ENCODE measurements at places on chromosomes 6 and 20.

DNA sequence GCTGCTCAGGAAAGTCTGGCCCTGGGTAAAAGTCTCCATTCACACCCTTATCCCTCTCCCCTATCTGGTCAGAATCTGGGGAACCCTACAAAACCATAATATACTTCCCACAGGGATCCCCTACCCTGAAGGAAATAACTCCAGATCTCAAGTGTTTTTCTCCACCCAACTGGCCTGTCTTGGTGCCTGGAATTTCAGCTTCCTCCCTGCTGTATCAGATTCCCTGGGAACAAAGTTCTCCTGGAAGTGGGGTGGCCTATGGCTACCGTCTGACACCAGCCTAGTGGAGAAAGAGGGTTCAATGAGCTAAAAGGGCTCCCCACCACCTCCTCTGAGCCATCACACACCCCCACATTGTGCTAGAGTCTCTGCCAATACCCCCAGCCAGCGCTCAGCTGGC is 15.0 kb downstream of the HSPA12B start:
- H3K27me3 ChIP-seq = no peaks in the 10 kb centered on the region
- H3K36me3 ChIP-seq = no peaks in the 10 kb centered on the region
- no peak overlapping the region for H3K27ac ChIP-seq

DNA sequence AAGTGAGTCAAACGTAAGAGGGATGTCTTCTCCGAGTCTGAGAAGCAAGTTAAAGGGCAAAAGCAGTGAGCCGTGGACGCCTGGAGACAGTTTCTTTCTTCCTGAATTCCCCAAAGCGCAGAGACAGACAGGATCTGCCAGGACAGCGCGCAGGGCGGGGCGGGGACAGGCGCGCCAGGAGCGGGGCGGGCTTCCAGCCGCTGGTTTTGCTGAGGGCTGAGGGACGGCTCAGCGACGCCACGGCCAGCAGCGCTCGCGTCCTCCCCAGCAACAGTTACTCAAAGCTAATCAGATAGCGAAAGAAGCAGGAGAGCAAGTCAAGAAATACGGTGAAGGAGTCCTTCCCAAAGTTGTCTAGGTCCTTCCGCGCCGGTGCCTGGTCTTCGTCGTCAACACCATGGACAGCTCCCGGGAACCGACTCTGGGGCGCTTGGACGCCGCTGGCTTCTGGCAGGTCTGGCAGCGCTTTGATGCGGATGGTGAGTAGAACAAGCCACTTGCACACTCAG is at the start of gene SCGN:
Gene SCGN, plus strand, starts transcription at position 209 of the 509 bp plus-strand sequence. Its CDS starts 189 bp downstream, at position 398.
- DNase-seq = peak; percentile 79
- H3K36me3 ChIP-seq = no peaks in the 10 kb centered on the region
- no peak within 1 kb of the TSS for H3K4me3 ChIP-seq
- no peaks in the 10 kb centered on the region for H3K4me1 ChIP-seq

- no peak for DNase-seq
- H3K27me3 ChIP-seq = no peaks in the 10 kb centered on the region
- no peak overlapping the region for H3K27ac ChIP-seq
- H3K4me1 ChIP-seq = no peaks in the 10 kb centered on the region
- H3K36me3 ChIP-seq = peaks cover 2% of the 10 kb centered on the region
Measured at GRCh38 chr6:34981951-34982350, 92.9 kb downstream of the ANKS1A start.

DNA sequence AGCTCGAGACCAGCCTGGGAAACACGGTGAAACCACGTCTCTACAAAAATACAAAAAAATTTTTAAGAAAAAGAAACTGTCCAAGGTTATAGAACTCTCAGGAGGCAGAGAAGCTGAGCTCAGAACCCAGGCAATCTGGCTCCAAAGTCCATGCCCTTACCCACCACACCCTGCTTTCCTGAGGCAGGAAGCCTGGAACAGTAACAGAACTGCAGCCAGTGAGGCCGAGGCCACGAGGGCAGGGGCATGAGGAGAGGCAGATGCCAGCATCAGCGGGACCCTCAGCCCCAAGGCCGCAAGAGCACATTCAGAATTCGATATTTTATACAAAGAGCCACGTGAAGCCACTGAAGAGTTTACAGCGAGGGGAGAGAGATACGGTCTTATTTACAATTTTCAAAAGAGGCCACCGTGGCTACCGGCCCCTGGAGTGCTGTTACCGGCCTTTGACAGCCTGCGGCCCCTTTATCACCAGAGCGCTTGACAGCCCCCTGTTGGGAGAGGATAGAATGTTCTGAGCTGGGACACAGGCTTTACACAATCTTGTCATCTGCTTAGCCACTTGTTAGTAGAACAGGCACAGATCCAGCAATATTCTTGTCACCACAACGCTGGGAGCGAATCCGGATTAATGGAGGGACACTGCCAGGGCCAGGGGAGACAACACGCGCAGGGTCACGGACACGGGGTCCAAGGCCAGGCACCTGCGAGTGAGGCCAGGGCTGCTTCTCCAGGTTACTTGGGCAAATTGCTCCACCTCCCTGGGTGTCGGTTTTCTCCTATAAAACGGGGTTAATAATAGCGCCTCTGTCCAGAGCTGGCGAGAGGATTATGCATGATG is 5.6 kb downstream of the SPATA2 start:
- no peaks in the 10 kb centered on the region for H3K27me3 ChIP-seq
- peak; percentile 54 for DNase-seq
- H3K4me3 ChIP-seq = no peak overlapping the region

DNA sequence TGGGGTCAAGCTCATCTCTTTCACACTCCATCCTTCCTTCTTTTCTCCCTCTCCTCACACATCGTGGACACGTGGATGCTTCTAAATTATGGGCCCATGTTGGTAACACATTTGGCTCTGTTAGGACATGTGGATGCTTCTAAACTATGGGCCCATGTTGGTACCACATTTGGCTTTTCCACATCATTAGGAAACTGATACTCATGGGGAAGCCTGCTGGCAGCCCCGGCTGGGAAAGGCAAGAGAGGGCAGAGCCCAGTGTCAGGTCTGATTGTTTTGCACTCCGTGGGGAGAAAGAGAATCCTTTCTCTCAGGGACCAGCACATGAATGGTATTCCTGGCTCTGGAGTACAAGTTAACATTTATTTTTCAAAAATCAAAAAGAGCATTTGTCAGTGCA is 4.0 kb upstream of the CST1 start:
- H3K4me1 ChIP-seq = no peaks in the 10 kb centered on the region
- H3K36me3 ChIP-seq = no peaks in the 10 kb centered on the region
- no peak overlapping the region for H3K27ac ChIP-seq
- H3K27me3 ChIP-seq = no peaks in the 10 kb centered on the region
- H3K4me3 ChIP-seq = no peak overlapping the region

- DNase-seq = no peak
- no peaks in the 10 kb centered on the region for H3K27me3 ChIP-seq
- no peak overlapping the region for H3K4me3 ChIP-seq
- no peak overlapping the region for H3K27ac ChIP-seq
- H3K4me1 ChIP-seq = no peaks in the 10 kb centered on the region
Measured at GRCh38 chr6:21741221-21742109, 147.9 kb downstream of the SOX4 start.

DNA sequence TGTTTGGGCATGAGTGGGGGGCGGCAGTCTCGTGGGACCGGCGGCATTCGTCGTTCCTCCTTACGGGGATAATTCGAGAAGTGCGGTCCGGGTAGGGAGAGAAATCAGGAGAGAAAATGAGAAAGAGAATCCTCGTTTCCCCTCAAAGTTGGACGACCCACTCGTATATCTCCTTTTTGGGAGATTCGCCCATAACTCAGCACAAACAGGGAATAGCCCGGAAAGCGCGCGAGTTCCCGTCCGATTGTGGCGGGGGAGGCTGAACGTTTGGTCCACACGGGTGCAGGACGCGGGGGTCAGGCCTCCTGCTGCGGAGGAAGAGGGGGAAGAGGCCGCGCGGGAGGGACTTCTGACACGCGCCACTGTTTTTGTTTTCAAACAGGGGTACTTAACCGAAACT is 42.4 kb downstream of the POPDC3 start:
- H3K27me3 ChIP-seq = no peaks in the 10 kb centered on the region
- DNase-seq = no peak
- H3K36me3 ChIP-seq = no peaks in the 10 kb centered on the region
- H3K4me1 ChIP-seq = no peaks in the 10 kb centered on the region
- no peak overlapping the region for H3K27ac ChIP-seq

DNA sequence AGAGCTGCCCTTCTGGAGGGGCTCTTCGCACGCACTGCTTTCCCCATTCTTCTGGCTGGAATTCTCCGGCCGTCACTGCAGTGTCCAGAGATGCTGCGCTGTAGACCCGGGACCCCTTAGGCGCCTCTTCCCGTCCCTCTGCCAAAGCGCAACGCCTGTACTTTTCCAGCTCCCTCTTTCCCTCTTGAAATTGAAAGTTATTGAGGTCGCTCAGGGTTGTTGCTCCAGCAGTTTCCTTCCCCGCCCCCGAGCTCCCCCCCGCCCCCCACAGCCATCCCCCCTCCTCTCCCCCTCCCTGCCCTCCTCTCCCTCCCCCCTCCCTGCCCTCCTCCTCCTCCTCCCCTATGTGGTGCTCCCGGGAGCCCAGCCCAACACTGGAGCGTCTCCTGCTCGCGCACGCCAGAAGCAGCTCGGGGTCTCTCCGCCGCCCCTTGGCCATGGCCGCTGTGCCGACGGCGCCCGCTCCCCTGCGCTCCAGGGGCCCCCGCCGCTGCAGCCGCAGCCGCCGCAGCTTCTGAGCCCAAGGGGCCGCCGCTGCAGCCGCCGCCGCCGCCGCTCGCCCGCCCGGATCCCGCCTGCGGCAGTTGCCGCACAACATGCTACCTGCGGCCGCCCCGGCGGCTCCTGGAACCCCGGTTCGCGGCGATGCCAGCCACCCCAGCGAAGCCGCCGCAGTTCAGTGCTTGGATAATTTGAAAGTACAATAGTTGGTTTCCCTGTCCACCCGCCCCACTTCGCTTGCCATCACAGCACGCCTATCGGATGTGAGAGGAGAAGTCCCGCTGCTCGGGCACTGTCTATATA is at the start of gene RSPO3:
Gene RSPO3, plus strand, starts transcription at position 374 of the 804 bp plus-strand sequence. CDS start 522 bp downstream, outside the sequence.
- no peak within 1 kb of the TSS for H3K27ac ChIP-seq
- H3K27me3 ChIP-seq = peaks cover 7% of the 10 kb centered on the region
- H3K36me3 ChIP-seq = no peaks in the 10 kb centered on the region
- no peaks in the 10 kb centered on the region for H3K4me1 ChIP-seq

DNA sequence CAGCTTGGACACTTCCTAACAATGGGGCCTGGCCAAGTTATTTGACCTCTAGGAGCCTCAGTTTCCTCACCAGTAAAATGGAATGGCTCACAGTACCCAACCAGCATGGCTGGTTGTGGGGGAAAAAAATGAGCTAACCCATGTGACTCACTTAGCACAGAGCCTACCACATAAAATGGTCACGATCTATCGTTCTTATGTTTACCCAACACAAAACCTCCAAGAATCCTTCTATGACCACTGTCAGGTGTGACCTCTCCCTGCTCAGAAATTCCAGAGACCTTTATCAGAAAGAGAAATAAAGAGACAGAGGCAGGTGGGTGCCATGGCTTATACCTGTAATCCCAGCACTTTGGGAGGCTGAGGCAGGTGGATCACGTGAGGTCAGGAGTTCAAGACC is 39.4 kb downstream of the BPIFB1 start:
- no peak for DNase-seq
- no peak overlapping the region for H3K27ac ChIP-seq
- H3K27me3 ChIP-seq = no peaks in the 10 kb centered on the region
- no peaks in the 10 kb centered on the region for H3K4me1 ChIP-seq
- H3K4me3 ChIP-seq = no peak overlapping the region

- no peak overlapping the region for H3K27ac ChIP-seq
- no peaks in the 10 kb centered on the region for H3K27me3 ChIP-seq
- no peaks in the 10 kb centered on the region for H3K4me1 ChIP-seq
Measured at GRCh38 chr6:132361101-132361500, 40.2 kb downstream of the MOXD1 start.

DNA sequence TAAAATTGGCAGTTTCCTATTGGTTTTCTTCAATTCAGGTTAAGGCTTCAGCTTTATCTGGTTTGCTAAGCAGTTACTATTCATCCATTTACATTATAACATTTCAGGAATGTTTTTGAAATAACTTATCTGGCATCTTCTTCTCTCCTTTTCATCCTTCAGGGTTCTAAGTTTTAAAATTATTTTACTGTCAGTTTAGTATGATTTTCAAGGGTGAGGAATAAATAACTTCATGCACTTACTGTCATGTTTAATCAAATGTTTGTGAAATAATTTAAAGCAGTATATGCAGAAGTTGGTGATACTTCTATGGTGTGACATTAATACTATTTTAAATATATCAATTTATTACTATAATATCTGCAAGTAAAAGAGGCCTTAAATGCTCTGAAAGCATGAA is 338.1 kb upstream of the MMS22L start:
- no peaks in the 10 kb centered on the region for H3K36me3 ChIP-seq
- H3K4me1 ChIP-seq = no peaks in the 10 kb centered on the region

DNA sequence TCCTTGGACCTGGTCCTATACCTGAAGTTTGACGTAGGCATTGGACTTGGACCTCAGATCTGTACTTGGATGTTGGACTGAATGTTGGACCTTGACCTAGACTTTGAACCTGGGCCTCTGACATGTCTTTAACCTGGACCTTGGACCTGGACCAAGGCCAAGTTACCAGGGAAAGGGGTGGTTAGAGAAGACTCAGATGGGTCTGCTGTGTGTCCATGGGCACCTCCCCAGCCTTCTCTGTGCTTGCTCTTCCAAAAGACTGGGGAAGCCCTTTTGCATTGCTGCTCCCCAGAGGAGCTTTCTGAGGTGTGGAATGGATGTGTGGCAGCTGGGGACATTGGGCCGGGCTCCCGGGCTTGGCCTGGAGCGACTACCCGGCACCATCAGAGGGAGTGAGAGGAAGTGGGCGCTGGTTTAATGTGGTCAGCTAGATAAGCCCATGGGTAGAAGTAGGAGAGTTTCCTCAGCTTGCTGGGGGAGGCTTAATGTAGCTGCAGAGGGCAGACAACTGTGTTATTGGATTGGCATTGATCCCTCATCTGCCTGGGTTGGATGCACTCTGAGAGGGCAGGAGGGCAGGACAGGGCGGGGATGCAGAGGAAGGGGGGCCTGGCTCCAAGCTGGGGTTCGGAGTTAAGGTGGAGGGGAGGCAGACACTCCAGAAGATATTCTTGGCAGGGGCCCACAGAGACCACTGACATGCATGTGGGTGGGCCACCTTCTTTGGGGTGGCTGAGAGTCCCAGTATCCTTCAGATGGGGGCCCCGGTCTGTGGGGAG is 4.2 kb downstream of the SCRT2 start:
- H3K27me3 ChIP-seq = no peaks in the 10 kb centered on the region
- no peak for DNase-seq
- H3K27ac ChIP-seq = no peak overlapping the region
- no peak overlapping the region for H3K4me3 ChIP-seq
- peaks cover 7% of the 10 kb centered on the region for H3K4me1 ChIP-seq

GRCh38 chr6:162190981-162191380 is 536.6 kb downstream of the PRKN start:
- no peak for DNase-seq
- no peak overlapping the region for H3K27ac ChIP-seq
- no peak overlapping the region for H3K4me3 ChIP-seq
- H3K36me3 ChIP-seq = no peaks in the 10 kb centered on the region
- H3K4me1 ChIP-seq = no peaks in the 10 kb centered on the region
- no peaks in the 10 kb centered on the region for H3K27me3 ChIP-seq
